ENCODE measurements at places on chromosomes 1 and 21.

GRCh38 chr1:210070531-210070930 is 132.5 kb downstream of the SYT14 start:
- no peak for DNase-seq

DNA sequence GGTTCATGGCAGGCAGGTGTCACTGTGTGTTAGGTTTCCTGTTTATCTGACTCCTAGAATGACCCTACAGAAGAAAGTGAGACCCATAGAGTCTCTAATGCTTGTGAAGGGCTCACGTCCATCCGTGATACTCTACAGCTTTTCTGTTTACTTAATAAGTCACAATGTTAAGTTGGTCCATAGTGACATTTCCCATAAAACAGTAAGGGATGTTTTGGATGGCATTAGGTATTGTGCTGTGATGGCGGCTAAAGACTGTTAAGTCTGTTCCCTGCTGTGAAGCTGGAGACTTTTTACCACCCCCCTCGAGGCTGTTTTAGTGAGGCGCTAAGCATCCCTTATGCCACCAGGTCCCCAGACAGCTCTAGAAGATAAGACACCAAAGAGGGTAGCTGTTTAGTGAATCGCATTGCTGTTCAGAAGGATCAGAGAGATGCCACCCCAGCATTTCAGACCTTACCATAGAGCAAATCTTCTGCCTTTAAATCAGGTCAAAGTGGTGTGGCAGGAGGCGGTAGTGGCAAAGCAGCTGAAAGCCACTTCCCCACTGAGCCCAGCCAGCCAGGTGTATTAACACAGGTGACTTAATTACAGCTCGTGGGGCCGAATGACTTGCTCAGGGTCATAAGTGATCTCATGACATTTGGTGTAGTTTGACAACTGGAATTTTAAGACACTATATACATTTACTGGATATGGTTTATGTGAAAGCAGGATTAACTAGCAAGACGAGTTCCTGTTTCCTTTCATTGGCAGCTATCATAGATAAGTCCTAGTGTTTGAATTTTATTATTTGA is 25.0 kb downstream of the SLC37A1 start:
- DNase-seq, result no peak

DNA sequence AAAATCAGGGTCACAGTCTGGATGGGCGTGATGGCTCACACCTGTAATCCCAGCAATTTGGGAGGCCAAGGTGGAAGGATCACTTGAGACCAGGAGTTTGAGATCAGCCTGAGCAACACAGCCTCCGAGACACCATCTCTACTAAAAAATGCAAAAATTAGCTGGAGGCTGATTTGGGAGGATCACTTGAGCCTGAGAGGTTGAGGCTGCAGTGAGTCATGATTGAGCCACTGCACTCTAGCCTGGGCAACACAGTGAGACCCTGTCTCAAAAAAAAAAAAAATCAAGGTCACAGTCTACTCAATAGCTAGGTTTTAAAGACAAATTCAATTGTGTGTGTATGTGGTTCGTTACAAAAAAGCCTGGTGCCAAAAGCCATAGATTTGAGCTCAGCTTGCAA is 34.4 kb downstream of the TRIM67 start:
- no peak for DNase-seq

DNA sequence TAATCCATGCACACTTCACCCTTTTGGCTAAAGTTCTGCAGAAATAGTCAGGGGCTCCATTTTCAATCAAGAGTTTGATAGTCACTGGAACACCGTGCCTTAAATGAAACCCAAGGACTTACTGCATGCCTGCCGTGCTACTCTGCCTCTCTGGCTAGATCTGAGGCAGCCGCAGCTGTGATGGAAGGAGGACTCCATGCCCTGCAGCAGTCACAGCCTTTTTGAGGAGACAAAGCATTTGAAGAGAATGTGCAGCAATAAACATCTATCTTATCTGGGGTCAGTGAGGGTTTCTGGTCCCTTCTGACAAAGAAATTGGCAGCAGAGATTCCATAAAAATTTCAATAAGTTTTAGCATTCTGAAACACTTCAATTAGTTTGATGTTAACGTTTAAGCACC is 78.0 kb downstream of the BCAR3 start:
- no peak for DNase-seq

DNA sequence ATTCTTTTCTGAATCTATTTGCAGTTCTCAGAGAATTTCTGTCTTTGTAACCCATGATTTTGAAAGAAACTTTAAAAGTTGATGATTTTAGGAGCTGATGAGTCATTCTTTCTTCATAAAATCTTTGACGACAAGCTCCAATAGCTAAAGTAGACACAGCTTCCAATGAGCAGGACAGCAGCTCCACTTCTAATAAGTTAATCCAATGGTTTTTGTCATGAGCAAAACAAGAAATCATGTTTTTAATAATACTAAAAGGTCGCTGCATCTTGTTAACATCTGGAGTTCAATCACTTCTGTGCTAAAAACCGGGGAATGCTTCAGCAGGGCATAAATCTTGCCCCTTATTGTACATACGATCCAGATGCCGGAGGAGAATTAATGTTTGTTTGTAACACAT is 48.9 kb upstream of the GORAB start:
- no peak for DNase-seq

- DNase-seq, result no peak
Measured at GRCh38 chr1:227453631-227454355, 109.6 kb upstream of the ZNF678 start.

GRCh38 chr1:108570998-108571401 is 11.1 kb downstream of the EEIG2 start:
- no peak for DNase-seq

DNA sequence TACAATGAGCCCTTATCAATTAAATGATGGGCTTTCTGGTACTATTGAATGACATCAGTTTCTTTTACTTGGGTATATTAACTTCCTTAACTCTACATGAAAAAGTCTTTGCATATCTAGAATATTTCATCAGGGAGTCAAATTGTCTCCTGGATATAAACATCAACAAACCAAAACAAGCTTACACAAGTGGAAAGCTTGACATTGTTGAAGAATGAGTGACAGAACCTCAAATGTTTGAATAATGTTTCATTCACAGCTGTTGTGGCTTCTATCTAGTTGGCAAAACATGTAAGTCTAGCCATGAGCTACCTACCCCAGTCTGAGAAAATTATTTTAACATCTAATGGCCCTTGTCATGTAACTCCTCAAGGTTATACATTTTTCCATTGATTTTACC is 604.8 kb upstream of the ADAMTS5 start:
- no peak for DNase-seq

DNA sequence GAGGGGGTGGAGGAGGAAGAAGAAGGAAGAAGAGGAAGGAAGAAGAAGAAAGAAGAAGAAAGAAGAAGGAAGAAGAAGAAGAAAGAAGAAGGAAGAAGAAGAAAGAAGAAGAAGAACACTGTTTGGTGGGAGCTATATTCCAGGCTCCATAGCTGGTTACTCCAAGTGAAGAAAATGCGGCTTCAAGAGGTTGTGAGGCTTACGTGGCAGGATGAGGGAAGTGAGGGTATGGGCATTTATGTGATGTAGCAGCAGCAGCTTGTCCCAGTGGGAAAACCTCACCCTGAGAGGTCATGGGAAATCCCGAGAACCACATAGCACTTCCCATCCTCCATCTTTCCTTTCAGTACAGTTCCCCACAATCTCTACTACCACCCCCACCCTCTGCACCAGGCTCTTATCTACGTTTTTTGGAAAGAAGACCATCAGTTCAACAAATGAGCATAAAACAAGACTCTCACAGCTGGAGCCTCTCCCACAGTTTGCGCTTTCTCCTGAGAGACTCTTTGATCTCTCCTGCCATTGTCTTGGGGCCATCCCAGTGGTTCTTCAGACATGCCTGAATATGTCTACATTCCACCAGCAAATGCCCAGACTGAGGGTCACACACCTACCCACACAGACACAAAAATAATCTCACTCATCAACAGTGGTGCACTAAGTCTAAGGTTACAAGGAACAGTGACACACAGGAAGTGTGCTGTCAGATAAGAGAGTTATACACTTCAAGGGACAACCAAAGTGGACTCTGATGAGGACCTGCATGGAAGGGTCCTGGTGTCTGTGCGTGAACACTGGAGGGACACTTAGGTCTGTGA is 77.9 kb upstream of the KCNJ15 start:
- no peak for DNase-seq
